ENCODE measurements at places on chromosomes 1 and 21. TPM values are rescaled to one million over a fixed set of nuclear protein-coding genes. Genes with fewer than 3 reads are reported as not detected.

DNA sequence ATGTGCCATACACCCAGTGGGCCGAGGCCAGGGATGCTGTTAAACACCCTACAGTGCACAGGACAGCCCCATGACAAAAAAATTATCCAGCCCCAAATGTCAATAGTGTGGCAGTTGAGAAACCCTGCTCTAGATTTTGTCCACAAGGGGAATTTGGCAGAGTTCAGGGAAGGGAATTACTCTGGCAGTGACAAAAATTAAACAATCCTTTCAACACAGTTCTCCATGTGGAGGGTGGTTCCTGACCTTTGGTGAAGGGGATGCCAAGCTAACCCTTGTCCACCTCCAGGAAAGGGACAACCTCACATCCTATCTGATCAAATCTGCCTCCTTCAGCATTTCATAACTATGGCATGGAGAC is 28.4 kb upstream of the CD84 start:
- peaks cover 5% of the 10 kb centered on the region for H3K27me3 ChIP-seq
- H3K4me3 ChIP-seq, result no peak overlapping the region
- no peak overlapping the region for H3K27ac ChIP-seq
- H3K4me1 ChIP-seq, result no peaks in the 10 kb centered on the region

GRCh38 chr21:28261298-28261697 is 731.4 kb downstream of the LTN1 start:
- H3K27me3 ChIP-seq, result no peaks in the 10 kb centered on the region

- H3K4me3 ChIP-seq, result no peak overlapping the region
- no peak for DNase-seq
- H3K36me3 ChIP-seq, result no peaks in the 10 kb centered on the region
Measured at GRCh38 chr1:221217029-221217428, 337.8 kb downstream of the HLX start.

DNA sequence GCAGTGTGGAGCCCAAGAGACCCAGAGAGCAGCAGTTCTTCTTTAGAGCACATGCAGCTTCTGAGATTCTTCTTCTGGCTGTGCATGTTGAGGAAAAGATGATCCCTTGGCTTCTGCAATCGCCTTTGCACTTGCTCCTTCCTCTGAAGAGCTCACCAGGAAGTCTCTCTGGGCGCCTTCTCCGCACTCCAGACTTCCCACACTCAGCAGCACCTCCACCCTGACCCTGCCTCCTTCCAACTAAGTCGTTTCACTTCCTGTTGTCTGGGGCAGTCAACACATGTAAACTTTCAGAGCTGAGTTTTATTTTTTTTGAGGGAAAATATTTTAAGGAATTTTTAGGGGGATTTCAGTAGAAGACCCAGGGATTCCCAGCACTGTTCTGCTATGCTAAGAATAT is 73.4 kb upstream of the F3 start:
- DNase-seq, result no peak
- H3K27me3 ChIP-seq, result no peaks in the 10 kb centered on the region
- H3K36me3 ChIP-seq, result no peaks in the 10 kb centered on the region
- H3K27ac ChIP-seq, result no peak overlapping the region
- H3K4me3 ChIP-seq, result no peak overlapping the region
- peaks cover 50% of the 10 kb centered on the region for H3K4me1 ChIP-seq

DNA sequence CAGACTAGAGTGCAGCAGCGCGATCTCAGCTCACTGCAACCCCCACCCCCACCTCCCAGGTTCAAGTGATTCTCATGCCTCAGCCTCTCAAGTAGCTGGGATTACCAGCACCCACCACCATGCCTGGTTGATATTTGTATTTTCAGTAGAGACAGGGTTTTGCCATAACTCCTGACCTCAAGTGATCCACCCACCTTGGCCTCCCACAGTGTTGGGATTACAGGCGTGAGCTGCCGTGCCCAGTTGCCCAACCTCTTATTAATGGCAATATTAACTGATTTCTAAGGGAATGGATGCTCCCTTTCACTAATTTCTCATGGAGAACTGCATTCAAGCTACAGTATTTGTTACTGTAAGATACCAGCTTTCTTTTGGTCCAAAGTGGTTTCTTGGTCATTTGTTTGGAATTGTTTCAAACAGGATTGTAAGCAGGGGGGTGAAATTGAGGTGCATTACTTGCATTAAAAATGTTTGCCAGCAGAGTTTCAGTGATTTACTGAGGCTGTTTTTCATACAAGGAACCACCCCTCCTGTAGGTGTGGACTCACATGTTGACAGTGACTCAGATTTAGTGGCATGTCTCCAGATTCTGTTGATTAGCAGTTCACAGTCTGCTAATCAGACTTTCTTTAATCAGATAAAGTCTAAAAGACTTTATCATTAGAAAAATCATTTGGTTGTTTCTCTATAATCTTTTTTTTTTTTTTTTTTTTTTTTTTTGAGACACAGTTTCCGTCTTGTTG is 3.9 kb upstream of the TGFBR3 start:
- H3K27me3 ChIP-seq, result no peaks in the 10 kb centered on the region
- H3K4me1 ChIP-seq, result peaks cover 52% of the 10 kb centered on the region
- peak overlapping the region; percentile 12 for H3K27ac ChIP-seq
- peaks cover 4% of the 10 kb centered on the region for H3K36me3 ChIP-seq

- H3K4me3 ChIP-seq, result no peak overlapping the region
- no peak overlapping the region for H3K27ac ChIP-seq
- no peaks in the 10 kb centered on the region for H3K27me3 ChIP-seq
- no peak for DNase-seq
Measured at GRCh38 chr1:1004420-1004779, 4.5 kb upstream of the HES4 start.

DNA sequence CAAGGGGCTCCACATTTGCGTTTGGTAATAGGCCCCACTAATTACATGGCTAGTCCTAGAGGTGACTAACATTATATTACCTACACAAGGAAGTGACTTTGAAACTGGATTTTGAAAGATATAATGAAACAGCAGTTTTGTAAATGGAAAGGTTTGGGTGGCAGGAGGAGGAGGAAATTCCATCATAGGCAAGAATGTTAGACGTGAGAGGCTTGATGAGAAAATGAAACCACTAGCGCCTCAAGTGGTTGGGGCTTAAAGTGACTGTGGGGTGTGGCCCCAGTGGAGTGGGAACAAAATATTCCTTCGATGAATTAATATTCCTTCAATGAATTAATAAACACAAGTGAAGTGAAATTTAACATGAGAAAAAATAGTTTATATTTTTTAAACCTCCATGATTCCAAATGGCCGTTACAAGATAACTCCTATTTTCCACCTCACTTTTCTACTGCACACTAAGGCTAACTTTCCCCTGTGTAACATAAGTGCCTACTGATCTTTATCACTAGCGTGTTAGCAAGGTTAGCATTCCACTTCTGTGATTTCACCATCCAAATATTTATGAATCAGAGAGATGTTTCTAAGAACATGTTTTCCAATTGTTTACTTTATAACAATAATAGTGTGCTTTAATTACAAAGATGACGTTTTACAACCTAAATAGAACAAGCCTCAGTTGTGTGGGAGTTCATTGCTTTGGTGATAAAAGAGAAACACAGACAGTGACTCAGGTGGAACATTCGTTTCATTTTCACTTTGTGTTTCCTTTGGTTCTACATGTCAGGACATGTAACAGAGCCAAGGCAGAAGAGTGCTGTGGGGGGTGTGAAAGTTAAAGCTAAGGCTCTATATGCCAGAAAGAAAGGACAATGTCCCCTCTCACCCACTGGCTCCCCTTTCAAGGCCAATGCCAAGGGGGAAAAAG is 12.5 kb upstream of the ATF3 start:
- H3K4me3 ChIP-seq, result peak overlapping the region; percentile 16
- peak overlapping the region; percentile 100 for H3K27ac ChIP-seq
- peaks cover 22% of the 10 kb centered on the region for H3K4me1 ChIP-seq
- DNase-seq, result peak; percentile 99

GRCh38 chr1:206011057-206011456 is 7.9 kb upstream of the RAB7B start:
- no peak overlapping the region for H3K27ac ChIP-seq
- no peak for DNase-seq
- no peaks in the 10 kb centered on the region for H3K36me3 ChIP-seq

DNA sequence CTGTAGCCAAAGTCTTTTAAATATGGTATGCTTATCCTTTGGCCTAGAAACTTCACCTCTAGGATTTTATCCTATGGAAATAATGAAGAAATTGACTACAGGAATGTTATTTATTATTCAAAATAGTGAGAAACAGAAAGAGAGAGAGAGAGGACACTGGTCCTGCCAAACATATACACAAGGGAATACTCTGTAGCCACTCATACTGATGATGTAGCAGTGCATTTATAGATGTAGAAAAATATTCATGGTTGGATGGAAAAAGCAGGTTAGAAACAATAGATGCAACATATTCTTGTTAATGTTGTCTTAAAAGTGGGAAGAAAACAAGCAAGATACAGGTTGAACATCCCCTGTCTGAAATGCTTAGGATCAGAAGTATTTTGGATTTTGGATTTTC is 22.2 kb upstream of the EPHB2 start:
- DNase-seq, result no peak
- no peak overlapping the region for H3K27ac ChIP-seq
- peaks cover 6% of the 10 kb centered on the region for H3K4me1 ChIP-seq

DNA sequence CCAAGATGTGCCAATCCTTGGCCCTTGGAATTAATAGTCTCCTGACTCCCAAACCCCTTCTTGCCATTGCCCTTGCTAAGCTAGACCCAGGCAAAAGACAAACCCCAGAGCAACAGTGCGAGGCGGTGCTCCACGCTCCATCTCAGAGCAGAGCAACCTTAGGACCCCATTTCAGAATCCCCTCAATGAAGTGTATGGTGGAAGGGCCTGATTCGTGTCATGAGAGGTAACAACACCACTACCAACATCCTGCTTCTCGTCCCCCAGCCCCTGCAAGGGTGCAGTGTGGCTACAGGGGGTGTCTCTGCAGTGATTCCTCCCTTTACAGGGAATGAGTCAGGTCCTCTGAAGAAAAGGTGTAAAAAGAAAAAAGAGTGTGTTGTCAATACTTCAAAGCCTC is 103.9 kb upstream of the IRF2BP2 start:
- no peaks in the 10 kb centered on the region for H3K27me3 ChIP-seq
- H3K4me3 ChIP-seq, result no peak overlapping the region
- H3K27ac ChIP-seq, result no peak overlapping the region
- H3K36me3 ChIP-seq, result no peaks in the 10 kb centered on the region

GRCh38 chr1:151841141-151841540 is 1.5 kb upstream of the C2CD4D start:
- no peaks in the 10 kb centered on the region for H3K36me3 ChIP-seq
- H3K4me1 ChIP-seq, result peaks cover 32% of the 10 kb centered on the region
- no peak overlapping the region for H3K4me3 ChIP-seq
- peak; percentile 71 for DNase-seq
- no peaks in the 10 kb centered on the region for H3K27me3 ChIP-seq

GRCh38 chr1:29459620-29459945 is 223.3 kb downstream of the PTPRU start:
- H3K4me3 ChIP-seq, result no peak overlapping the region
- H3K36me3 ChIP-seq, result no peaks in the 10 kb centered on the region
- no peak for DNase-seq
- H3K27me3 ChIP-seq, result no peaks in the 10 kb centered on the region
- H3K27ac ChIP-seq, result no peak overlapping the region

- H3K4me1 ChIP-seq, result no peaks in the 10 kb centered on the region
- no peaks in the 10 kb centered on the region for H3K27me3 ChIP-seq
- no peak for DNase-seq
- no peak overlapping the region for H3K4me3 ChIP-seq
- H3K27ac ChIP-seq, result no peak overlapping the region
- no peaks in the 10 kb centered on the region for H3K36me3 ChIP-seq
Measured at GRCh38 chr21:16074950-16075489, 345.2 kb downstream of the USP25 start.

DNA sequence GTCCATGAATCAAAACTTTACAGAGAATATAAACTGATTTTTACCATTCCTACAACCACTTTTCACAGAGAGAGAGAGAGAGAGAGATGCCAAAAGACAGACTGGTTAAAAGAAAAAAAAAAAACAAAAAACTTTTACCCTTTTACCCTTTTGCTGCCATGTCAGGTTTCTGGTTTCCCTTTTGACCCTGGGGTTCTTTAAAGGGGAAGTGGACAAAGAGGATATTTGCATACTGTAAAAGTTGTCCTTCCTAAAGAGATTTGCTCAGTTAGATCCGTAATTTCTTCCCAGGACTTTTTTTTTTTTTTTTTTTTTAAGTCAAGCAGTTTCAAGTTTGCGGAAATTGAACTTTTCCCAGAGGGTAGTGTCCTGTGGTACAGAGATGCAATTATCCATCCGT is 287.8 kb upstream of the RGS18 start:
- no peaks in the 10 kb centered on the region for H3K27me3 ChIP-seq
- H3K4me1 ChIP-seq, result no peaks in the 10 kb centered on the region
- H3K4me3 ChIP-seq, result no peak overlapping the region
- no peak overlapping the region for H3K27ac ChIP-seq
- DNase-seq, result no peak
- H3K36me3 ChIP-seq, result no peaks in the 10 kb centered on the region

- H3K4me1 ChIP-seq, result peaks cover 14% of the 10 kb centered on the region
- H3K36me3 ChIP-seq, result no peaks in the 10 kb centered on the region
- DNase-seq, result no peak
- no peak overlapping the region for H3K27ac ChIP-seq
- no peak overlapping the region for H3K4me3 ChIP-seq
Measured at GRCh38 chr1:58773406-58773840, 10.4 kb downstream of the JUN start.

- H3K4me3 ChIP-seq, result no peak overlapping the region
- no peak for DNase-seq
- H3K4me1 ChIP-seq, result no peaks in the 10 kb centered on the region
Measured at GRCh38 chr1:150302338-150302737, 8.7 kb downstream of the MRPS21 start.

- H3K4me3 ChIP-seq, result peak within 1 kb of the TSS; percentile 18
- H3K36me3 ChIP-seq, result peaks cover 7% of the 10 kb centered on the region
- peak; percentile 94 for DNase-seq
- H3K4me1 ChIP-seq, result peaks cover 76% of the 10 kb centered on the region
- H3K27ac ChIP-seq, result peak within 1 kb of the TSS; percentile 91
Measured at GRCh38 chr1:113978863-113979702, at the start of gene OLFML3. TSS of gene OLFML3 (plus strand) at chr1:113979474. CDS start at chr1:113979517, 43 bp downstream.

DNA sequence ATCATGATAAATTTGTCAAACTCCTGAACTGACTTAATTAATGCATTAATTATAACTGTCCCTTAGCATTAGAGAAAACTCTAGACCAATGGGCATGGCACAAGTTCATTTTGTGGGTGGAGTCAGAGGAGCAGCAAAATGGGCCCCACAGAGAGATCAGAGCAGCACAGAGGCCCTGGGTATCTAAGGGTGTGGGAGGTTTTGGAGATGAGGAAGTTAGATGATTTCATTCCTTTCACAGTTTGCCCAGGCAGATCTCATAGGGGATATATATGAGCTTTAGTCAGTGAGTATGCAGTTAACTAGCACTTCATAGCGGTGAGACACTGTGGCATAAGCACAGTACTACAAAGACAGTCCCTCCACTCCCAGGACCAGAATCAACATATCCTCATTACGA is 117.3 kb downstream of the MAB21L3 start:
- DNase-seq, result no peak
- no peak overlapping the region for H3K27ac ChIP-seq
- H3K27me3 ChIP-seq, result no peaks in the 10 kb centered on the region

GRCh38 chr1:181099152-181100014 is 10.9 kb downstream of the IER5 start:
- H3K27ac ChIP-seq, result peak overlapping the region; percentile 75
- peaks cover 13% of the 10 kb centered on the region for H3K36me3 ChIP-seq
- H3K4me1 ChIP-seq, result peaks cover 92% of the 10 kb centered on the region
- no peak overlapping the region for H3K4me3 ChIP-seq
- no peak for DNase-seq

The PLA2G2A gene
- total RNA-seq, result not detected

The ANKRD13C gene
- total RNA-seq, result 44.9 TPM

The PGLYRP3 gene
- not detected for total RNA-seq

The PTAFR gene
- total RNA-seq, result 0.47 TPM

The C1orf74 gene
- total RNA-seq, result 4.1 TPM

The AKR7A3 gene
- 0.21 TPM for total RNA-seq

The SLC45A3 gene
- 2.0 TPM for total RNA-seq

The CFHR3 gene
- not detected for total RNA-seq

The CD164L2 gene
- not detected for total RNA-seq

The PSEN2 gene
- 13.2 TPM for total RNA-seq

The MARK1 gene
- total RNA-seq, result not detected

The ZNF691 gene
- 7.3 TPM for total RNA-seq

The PCP4L1 gene
- not detected for total RNA-seq

The KCNJ15 gene
- total RNA-seq, result not detected
